ENCODE measurements at places on chromosomes 4 and X.

DNA sequence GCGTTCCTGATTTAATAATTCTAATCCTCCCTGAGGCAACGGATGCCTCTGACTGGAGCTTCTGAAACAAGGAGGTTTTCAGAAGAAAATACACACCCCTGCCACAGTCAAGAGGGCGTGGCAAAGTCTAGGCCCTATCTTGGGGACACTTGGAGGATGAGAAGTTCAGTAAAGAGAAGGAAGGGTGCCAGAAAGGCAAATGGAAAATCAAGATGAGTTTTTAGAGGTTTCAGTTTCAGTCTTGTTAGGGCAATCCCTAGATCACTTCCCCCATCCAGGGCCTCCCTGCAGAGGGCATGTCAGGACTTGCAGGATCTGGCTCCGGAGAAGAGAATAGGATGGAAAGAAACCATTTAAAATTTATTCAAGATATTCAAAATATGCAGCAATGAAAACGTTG lies 28.5 kb upstream of the FGF2 start:
- DNase-seq, result peak; percentile 25

DNA sequence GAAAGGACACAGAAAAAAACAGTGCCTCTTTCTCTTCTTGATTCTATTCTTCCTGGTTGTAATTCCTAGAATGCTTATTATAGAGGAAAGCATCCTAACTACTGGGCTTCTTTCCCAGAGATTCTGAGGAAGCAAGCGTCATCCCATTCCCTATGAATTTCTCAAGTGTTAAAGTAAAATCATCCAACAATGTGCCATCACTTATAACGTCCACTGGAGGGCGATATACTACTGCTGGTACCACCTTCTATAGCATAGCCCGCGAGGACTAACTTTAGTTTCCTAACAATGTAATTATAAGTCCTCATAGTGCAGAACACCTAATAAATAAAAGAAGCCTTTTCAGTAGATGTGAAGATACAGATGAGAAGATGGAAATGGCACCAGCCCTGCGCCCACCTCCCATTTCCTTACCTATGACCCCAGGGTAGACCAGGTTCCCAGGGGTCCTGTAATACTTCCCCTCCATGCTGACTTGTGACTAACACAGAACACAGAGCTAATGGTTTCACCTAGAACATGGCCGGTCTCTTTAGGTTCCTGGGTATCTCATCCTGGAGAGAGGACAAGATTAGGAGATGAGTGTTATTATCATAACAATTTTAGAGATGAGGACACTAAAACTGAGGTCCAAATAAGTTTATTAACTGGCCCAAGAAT lies 4.2 kb downstream of the CENPVL3 start:
- DNase-seq, result peak; percentile 3

DNA sequence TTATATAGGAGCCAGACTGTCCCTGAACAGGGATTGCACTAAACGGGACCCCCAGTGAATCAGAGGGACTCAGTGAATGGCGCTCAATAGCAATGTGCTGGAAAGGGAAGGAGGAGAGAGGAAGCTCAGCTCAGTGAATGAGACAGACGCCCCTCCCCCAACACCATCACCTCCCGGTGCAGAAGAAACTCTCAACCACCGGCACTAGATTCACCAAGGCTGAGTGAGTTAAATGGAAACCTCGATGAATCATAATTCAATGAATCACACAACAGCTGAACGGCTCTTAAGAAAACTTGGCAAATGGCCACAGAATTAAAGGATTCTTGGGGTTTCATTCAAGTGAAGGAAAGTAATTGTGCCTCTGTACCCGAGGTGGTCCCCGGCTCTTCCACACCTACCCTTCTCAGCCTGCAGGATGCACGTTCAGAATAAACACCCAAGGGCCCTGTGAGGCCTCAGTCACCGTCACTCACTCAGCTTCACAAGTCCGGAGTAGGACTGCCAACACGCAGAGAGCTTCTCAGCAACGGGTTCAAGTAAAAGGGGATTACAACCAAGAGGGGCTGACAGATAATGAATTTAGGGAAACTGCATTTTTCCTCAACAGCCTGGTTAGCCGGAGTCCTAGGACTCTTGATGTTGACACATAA lies 29.3 kb downstream of the CRMP1 start:
- DNase-seq, result peak; percentile 59

GRCh38 chr4:8266508-8266907 lies 3.0 kb upstream of the HTRA3 start:
- DNase-seq, result no peak

GRCh38 chr4:879729-880077 lies 52.4 kb downstream of the GAK start:
- peak; percentile 59 for DNase-seq

DNA sequence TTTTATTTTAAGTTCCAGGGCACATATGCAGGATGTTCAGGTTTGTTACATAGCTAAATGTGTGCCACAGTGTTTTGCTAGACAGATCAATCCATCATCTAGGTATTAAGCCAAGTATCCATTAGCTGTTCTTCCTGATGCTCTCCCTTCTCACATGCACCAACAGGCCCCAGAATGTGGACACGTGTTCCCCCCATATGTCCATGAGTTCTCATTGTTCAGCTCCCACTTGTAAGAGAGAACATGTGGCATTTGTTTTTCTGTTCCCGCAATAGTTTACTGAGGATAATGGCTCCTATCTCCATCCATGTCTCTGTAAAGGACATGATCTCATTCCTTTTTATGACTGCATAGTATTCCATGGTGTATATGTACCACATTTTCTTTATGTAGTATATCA lies 374.8 kb upstream of the FAT1 start:
- no peak for DNase-seq

DNA sequence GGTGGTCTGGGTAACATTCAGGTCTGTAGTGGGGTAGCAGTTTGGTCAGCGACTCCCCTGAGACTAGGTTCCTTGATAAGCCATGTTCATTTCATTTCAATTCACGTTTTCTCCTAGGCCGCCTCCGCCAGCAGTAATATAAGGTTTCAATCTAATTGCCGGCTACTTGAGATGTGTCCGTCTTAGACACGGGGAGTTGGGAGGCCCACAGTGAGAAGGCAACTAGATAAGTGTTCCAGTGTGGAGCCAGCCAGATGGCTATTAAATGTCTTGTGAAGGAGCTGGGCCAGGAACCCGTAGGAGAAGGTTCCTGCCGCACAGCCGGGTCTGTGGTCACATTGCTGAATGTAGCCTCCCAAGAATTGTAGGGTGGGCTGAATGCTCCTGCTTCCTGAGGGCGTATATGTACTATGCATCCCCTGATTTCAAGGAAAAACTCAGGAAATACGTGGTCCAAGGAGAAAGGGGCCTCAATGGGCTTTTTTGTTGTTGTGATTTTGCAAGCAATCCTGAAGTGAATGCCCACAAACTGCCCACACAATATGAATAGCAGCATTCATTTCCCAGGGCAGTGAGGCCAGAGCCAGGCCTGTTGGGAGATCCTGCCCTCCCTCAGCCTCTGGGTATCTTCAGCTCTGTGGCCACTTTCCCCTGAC lies 220.6 kb upstream of the RPL34 start:
- no peak for DNase-seq

- DNase-seq, result no peak
These were observed 181.4 kb upstream of the HCCS start for GRCh38 chrX:10929747-10930146.

DNA sequence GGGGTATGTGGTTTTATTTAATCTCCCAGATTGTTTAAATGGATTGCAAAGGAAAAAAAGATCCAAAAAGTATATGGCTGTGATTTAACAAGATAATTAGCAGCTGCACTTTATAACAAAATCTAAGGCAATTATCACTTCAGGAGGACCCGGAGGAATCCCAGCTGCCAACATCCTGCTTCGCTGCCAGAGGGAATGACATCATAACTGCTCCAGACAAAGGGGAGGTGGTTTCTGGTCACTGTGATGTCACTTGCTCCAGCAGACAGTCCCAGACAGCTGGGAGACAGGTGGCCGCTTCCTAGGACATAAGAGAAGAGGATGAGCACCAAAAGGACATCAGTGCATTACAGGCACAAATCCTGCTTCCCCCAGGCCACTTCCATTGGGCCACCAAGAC lies 371.0 kb downstream of the BCOR start:
- DNase-seq, result no peak

- DNase-seq, result no peak
These were observed 37.9 kb upstream of the FGFBP2 start for GRCh38 chr4:16000708-16001483.

GRCh38 chr4:141131723-141132071 lies 1.6 kb downstream of the RNF150 start:
- no peak for DNase-seq

DNA sequence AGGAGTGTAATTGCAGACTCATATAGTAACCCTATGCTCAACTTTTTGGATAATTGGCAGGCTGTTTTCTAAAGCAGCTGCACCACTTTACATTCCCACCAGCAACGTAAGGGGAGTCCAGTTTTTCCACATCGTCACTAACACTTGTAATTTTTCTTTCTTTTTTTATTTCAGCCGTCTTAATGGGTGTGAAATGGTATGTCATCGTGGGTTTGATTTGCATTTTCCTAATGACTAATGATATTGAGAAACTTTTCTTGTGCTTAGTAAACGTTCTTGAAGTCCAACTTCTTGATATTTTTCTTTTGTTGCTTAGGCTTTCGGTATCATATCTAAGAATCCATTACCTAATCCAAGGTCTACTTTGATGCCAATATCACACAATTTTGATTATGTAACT lies 95.3 kb upstream of the IL1RAPL1 start:
- DNase-seq, result no peak

DNA sequence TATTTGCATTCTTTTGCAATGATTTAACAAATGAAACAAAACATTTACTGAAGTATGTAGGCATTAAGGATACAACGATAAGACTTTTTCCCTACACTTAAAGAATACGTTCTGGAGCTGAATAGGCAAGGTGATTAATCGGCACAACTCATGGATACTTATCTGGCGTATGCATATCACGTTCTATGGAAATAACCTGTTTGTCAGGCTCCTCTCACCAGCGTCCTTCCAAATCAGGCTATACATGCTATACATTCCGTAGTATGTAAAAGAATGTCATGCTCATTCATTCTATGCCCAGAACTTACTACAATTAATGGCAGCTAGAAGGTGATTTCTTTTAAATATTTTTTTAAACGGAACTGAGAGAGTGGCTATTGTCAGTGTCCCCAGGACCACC lies 25.6 kb upstream of the TCEANC start:
- no peak for DNase-seq

DNA sequence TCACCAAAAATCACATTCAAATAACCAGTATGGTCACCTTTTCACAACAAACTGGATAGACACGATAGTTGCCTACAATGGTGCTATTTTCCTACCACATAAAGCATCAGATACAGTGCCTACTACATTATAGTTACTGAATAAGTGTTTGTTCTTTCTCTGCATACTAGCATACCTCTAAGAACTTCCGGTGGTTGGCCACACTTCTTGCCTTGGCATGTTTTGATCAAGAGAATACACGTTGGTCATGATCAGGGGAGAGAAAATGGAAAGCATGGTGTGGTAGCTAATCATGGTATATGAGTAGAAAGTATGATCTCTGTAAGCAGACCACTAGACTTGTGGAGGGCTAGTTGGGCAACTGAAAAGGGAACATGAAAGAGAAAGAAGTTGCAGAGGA lies 322.8 kb upstream of the DIAPH2 start:
- no peak for DNase-seq

- DNase-seq, result no peak
These were observed 56.3 kb downstream of the SERTM2 start for GRCh38 chrX:111567542-111568255.

GRCh38 chrX:13692771-13693231 lies 3.9 kb downstream of the RAB9A start:
- no peak for DNase-seq

DNA sequence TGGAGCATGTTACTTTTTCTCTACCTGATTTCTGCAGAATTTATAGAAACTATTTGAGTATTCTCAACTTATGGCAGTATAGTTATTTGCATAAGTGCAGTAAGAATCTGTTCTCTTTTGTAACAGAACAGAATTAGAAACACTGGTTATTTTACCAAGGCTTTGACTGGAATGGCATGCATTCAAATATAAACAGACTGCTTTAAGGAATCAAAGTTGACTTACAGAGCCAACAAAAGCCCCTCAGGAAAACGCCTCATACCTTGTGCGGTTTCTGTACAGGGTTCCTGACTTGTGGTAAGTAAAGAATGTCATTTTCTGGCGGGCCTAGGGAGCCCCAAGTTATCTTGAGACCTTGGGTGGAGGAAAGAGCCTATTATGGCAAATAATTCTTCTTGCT lies 97.1 kb downstream of the GPR143 start:
- no peak for DNase-seq

DNA sequence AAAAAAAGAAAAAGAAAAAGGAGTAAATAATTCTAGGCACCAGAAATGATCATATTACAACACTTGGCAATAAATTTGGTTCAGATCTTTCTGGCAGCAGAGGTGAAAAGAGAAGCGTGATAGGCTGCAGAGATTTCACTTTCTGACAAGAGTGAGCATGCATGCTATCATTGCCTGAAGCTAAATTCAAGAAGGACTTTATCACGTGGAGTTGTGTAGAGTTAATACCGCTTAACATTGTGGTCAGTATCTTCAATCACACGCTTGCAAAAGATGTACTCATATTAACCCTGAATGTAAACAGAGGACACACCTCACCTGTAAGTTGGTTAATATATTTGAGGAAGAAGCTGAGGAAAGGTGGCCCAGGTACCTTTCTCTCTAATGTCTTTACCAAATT lies 31.4 kb upstream of the RBPJ start:
- no peak for DNase-seq

DNA sequence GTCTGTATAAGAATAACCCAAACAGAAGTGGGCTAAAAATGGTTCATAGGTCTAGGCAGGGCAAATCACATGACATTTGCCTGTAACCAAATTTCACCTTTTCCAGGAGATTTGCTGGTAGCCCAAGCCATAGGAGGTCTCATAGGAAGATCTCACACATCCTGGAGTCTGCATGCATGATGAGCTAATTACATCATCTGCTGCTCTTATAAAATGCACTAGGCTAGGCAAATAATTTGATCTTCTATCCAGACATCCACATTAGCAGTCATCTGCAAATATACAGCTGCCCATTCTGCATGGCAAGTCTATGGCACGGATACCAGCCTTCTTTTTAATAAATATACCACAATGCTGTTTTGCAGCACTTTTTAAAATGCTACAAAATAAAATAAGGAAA lies 87.2 kb downstream of the MAPK10 start:
- DNase-seq, result no peak

DNA sequence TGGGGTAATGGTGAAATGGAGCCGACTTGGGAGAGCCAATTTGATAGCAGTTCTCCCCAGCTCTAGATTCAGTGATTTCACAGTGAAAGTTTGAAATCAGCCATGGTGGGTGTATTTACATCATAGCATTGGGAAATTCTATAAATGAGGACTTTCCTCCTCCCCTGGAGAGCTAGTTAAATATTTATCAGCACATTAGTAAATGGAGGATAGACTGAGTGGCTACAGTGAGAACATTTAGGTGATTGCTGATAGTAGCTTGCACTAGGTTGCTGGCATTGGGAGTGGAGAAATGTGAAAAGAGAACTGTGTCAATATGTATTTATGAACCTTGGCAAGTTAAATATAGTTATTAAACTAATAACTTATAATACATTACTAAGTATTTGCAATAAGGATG lies 347.3 kb downstream of the CCSER1 start:
- DNase-seq, result no peak

Measured in putamen (tissue), 1 donor.